ENCODE measurements at places on chromosomes 7 and 10. TPM values are rescaled to one million over a fixed set of nuclear protein-coding genes. Genes with fewer than 3 reads are reported as not detected.

DNA sequence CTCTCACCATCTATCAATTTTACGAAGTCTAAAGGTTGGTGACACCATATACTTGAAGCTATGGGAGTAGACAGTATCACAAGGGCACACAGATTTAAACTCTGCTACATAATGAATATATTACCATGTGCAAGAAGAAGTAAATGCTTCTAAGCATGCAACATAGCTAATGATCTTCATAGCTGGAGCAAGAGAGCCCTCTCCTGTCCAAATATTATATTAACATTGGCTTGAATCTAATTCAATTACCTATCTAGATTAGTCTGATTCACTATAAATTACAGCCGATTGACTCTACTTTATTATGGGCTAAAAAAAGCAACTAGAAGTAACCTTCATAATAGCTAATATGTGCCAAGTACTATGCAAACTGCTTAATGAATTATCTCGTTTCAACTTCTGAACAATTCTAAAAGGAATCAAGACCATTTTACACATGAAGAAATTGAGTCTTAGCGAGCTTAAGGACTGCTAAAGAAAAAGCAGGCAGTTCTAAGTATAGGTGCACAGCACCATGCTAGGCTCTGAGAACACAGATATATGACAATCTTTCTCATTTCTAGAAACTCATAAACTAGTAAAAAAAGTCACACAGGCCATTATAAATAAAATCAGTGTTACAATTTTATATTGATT, 21.9 kb downstream of the FRA10AC1 start:
- no peak overlapping the region for H3K4me3 ChIP-seq
- no peak overlapping the region for H3K27ac ChIP-seq
- DNase-seq, result no peak
- peaks cover 7% of the 10 kb centered on the region for H3K4me1 ChIP-seq

DNA sequence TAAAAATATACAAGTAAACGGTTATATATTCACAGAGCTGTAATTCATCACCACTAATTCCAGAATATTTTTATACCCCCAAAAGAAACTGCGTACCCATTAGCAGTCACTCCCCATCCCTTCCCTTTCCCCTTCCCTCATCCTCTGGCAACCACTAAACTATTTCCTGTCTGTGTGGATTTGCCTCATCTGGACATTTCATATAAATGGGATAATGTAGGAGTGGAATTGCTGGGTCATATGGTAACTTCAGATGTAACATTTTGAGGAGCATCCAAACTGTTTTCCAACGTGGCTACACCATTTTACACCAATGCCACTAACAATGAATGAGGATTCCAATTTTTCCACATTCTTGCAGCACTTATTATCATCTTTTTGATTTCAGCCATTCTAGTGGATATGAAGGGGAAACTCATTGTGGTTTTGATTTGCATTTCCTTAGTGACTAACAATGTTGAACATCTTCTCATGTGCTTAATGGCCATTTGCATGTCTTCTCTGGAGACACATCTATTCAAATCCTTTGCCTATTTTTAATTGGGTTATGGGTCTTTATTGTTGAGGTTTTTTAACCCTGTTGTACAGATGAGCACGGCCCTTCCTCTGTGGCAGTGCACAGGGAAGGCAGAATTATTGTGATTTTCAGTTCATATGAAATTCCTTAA, 79.2 kb downstream of the RBM20 start:
- no peak overlapping the region for H3K4me3 ChIP-seq
- peak overlapping the region; percentile 17 for H3K27ac ChIP-seq
- H3K36me3 ChIP-seq, result no peaks in the 10 kb centered on the region
- peaks cover 42% of the 10 kb centered on the region for H3K4me1 ChIP-seq
- no peaks in the 10 kb centered on the region for H3K27me3 ChIP-seq

GRCh38 chr7:117216436-117217069, 106.3 kb downstream of the WNT2 start:
- H3K27me3 ChIP-seq, result no peaks in the 10 kb centered on the region
- no peak overlapping the region for H3K4me3 ChIP-seq
- H3K36me3 ChIP-seq, result no peaks in the 10 kb centered on the region
- DNase-seq, result no peak
- H3K4me1 ChIP-seq, result no peaks in the 10 kb centered on the region

ZNRF2 gene
- 10.5 TPM for total RNA-seq

DNA sequence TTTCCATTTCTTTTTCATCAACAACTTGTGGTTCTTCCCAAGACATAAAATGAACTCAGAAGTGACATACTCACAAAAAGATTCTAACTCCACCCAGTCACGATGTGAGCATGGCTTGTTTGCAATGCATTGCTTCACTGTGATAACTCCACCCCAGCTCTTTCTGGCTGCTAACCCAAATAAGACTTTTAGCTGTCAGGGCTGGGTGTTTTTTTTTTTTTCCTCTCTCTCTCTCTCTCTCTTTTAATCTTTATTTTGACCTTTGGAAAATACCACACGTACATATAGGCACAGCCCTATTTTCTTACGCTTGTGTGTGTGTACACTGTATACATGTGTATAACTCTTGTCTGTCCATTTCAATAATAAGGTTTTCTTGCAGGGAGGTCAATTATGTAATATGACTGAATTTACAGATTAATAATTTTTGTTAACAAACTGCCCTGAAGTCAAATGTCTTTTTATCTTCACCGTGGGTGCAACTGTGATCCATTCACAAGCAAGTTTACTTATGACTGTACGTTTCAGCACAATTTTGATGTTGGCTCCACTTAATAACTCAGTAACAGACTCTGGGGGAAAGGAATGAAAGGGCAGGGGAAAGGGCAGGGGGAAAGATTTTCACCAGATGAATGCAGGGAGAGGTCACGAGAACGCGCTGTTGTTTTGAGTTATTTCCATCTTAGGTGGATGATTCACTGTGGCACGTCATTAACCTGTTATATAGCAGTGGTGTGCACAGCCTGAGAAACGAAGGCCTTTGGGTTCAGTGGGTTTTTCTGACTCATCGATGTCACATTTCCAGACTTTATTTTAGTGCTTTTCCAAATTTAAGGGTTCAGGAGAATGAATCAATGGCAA, 49.1 kb downstream of the APBB1IP start:
- H3K4me1 ChIP-seq, result peaks cover 68% of the 10 kb centered on the region
- peaks cover 6% of the 10 kb centered on the region for H3K36me3 ChIP-seq
- H3K27me3 ChIP-seq, result no peaks in the 10 kb centered on the region
- H3K27ac ChIP-seq, result peak overlapping the region; percentile 98
- peak; percentile 89 for DNase-seq

Data from activated naive CD4-positive, alpha-beta T cell treated with anti-CD3 and anti-CD28 coated beads for 36 hours (primary cell).